ENCODE measurements at places on chromosomes 7 and 10.
A peak's percentile ranks its signal among the peaks of the same experiment; 100 is the strongest.

- DNase-seq, result no peak
Observed at GRCh38 chr7:71775648-71776047, 636.5 kb downstream of the CALN1 start.

DNA sequence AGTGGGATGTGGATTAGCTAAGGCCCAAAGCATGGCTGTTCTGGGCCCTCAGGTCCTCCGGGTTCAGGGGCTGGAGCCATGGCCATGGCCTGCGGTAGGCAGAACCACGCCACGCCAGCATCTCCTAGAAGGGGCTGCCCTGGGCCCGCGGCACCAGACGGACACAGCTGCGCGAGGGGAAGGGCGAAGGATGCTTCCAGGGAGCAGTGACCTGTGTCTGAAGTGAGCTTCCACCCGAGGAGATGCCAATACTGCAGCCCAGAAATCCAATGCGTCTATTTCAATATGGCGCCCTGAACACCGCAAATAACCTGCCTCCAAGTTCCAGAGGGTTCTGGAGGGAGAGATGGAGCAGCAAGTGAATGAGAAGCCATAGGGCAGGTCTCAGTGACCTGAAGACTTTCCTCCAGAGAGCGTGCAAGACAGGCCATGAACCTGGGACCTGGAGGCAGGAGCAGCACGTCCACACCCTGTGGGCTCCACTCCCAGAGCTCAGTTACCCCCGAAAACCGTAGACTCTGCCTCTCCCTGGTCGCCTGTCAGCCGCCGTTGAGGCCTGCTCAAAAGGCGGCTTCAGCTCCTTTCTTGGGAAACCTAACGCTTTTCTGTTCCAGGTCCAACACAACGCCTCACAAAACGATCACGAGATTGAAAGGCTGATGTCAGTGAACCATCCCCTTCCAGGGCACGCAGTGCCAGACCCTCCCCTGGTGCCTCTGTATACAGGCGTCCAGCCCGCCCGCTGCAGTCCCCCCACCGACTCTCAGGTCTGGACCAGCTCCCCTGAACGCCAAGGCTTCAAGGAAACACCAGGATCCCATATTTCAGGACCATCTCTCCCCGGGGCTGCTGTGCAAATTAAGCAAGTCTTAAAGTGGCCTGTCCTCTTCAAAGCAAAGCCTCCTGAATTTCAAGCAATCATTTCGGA is 37.4 kb downstream of the AMZ1 start:
- no peak for DNase-seq

- DNase-seq, result no peak
Observed at GRCh38 chr7:147332988-147333387, 1216.4 kb downstream of the CNTNAP2 start.

- no peak for DNase-seq
Observed at GRCh38 chr10:124318076-124318475, 100.6 kb downstream of the OAT start.

DNA sequence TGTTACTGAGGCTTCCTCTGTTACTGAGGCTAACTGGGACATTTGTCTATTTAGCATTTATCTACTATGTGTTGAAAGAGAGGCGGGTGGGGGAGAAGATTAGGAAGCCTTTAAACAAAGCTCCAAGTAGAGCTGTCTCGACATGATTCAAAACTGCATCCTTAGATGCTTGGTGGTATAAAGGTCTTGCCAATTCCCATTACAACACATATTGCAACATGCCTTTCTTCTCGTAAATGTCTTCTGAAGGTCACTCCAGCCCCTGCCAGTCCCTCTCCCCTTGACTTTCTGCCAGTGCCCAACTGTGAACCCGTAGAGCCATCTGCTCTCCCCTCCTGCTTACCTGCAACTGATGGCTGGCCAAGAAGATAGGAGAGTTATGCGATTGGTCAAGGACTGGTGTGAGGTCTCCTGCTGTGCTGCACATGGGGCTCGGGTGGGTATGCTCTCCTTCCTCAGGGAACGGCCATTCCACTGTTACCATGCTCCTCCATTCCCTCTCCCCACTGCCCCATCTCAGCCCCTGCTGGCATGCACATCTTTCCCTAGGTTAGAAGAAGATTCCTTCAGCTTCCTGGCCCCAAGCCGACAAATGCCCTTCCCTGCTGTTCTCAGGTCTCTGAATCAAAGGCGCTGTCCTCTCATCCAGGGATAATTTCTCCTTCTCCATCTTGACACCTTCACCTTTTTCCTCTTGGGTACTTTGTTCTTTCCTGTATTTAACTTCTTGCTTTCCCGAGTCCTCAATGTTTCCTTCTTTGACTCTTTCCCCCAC is 43.6 kb upstream of the ZNF32 start:
- no peak for DNase-seq

- DNase-seq, result no peak
Observed at GRCh38 chr10:7434378-7434777, 23.5 kb upstream of the SFMBT2 start.

GRCh38 chr10:92291921-92292845 is 1.2 kb downstream of the MARCHF5 start:
- DNase-seq, result peak; percentile 7

DNA sequence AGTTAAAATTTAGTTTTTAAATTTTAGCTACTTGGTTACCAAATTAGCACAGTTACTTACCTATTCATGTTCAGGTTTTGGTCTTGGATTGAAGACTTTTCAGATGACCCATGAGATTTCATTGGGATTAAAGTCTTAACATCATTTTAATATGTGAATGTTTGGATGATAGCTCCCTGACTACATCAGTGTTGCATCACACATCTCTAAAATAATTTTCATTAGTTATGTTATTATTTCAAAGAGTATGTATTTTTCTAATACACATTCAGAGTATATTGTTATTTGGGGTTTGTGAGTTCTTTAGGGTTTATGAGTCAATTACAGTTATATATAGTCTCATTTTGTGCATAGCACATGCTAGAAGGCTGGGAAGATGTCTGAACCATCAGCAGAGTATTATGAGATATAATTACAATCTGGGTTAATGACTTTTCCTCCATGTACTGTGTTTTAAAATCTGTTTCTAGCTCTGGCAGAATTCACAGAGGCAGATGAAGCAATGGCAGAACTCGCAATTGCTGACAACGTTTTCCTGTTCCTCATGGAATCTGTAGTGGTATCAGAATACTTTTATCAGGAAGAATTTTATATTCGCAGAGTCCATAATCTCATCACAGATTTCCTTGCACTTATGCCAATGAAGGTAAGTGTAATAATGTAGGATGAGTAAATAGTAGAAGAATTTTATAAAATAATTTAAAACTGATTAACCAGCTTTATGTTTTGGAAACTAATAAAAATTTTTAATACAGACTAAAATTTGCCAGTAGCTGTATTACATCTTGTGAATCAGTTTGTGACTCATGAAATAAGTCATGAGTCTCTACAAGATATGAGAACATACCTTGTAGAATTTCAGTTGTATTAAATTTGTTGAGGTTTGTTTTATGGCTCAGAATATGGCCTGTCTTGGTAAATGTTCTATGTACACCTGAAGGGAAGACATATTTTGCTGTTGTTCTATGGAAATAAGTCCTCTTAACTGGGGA is 26.9 kb downstream of the NUP205 start:
- no peak for DNase-seq

DNA sequence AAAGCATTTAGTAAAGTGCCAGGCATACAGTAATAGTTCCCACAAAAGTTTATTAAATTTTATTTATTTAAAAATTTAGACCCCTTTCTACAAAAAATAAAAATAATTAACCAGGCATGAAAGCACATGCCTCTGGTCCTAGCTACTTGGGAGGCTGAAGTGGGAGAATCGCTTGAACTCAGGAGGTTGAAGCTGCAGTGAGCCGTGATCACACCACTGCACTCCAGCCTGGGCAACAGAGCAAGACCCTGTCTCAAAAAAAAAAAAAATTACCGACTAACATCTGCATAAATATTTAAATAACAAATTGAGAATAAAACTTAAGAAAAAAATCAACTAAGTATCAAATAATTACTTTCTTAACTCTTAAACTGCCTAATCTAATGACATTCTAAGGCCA is 64.3 kb upstream of the TRIM24 start:
- no peak for DNase-seq

DNA sequence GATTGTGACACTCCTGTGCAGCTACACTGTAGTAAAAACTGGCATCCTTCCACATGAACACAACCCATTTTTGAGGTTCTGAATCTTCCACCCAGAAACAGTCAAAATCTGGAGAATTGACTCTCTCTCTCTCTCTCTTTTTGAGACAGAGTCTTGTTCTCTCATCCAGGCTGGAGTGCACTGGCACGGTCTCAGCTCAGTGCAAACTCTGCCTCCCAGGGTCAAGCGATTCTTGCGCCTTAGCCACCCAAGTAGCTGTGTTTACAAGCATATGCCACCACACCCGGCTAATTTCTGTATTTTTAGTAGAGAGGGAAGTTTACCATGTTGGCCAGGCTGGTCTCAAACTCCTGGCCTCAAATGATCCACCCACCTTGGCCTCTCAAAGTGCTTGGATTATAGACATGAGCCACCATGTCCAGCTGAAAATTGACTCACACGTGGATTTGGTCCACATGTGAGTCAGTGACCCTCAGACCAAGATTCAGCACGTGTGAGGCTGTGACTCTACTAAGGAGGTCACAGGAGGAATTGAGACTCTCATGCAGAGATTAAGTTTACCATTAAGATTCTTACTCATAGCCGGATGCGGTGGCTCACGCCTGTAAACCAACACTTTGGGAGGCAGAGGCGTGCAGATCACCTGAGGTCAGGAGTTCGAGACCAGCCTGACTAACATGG is 12.1 kb upstream of the ZNF107 start:
- DNase-seq, result no peak

GRCh38 chr7:85510287-85510686 is 323.4 kb upstream of the SEMA3D start:
- no peak for DNase-seq

DNA sequence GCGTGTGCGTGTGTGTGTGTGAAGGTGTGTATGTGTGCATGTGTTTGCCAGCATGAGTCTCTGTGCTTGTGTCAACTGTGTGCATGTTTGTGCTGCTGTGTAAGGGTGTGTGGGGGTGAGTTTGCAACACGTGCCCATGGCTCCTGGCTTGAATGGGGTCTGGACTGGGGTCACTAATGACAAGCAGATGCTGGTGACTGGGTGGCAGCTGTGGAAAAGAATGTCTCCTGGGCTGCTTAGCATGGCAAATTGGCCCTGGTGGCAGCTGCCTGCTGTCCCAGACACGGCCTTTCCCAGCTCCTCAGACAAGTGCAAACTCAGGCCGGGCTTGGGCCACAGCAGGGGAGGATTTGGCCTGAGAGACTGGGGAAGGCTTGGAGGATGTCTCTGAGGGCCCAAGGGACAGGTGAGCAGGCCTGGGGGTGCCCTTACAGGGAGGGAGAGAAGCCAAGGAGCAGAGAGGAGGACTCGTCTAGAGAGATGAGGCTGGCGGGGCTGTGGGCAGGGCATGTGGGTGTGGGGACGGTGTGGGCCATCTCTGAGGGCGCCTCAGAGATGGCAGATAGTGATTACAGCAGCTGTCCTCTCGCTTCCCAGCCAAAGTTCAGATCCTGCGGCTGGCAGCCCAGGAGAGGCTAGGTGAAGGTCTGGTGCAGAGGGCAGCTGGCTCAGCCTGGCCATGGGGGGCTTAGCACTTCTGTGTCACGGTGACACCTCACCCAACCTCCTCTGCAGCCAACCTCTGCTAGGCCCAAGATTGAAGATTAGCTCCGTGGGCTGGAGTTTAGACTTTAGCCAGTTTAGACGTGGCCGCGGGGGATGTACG is 1.5 kb downstream of the AQP1 start:
- no peak for DNase-seq

Data from NCI-H2081 (cell line).